Common myeloid progenitor, CD34-positive (primary cell): ENCODE measurements at places on chromosomes 6 and 20.

DNA sequence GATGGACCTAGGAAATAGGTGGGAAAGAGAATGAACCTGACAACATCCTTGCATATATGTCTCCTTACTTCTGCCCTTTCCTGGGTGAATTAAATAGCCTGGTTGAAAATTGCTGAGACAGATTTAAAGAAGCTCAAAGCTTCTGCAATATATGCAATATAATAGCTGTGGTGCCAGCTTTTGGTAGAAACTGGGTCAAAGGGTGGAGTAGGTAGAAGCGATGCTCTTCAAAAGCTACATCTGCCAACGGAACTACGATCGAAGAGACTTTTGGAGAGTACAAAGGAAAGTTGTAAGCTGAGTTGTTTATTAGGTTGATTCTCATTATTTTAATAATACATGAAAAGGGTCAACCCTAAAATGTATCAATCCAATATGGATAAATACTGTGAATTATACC is 22.8 kb upstream of the TTK start:
- DNase-seq: no peak

DNA sequence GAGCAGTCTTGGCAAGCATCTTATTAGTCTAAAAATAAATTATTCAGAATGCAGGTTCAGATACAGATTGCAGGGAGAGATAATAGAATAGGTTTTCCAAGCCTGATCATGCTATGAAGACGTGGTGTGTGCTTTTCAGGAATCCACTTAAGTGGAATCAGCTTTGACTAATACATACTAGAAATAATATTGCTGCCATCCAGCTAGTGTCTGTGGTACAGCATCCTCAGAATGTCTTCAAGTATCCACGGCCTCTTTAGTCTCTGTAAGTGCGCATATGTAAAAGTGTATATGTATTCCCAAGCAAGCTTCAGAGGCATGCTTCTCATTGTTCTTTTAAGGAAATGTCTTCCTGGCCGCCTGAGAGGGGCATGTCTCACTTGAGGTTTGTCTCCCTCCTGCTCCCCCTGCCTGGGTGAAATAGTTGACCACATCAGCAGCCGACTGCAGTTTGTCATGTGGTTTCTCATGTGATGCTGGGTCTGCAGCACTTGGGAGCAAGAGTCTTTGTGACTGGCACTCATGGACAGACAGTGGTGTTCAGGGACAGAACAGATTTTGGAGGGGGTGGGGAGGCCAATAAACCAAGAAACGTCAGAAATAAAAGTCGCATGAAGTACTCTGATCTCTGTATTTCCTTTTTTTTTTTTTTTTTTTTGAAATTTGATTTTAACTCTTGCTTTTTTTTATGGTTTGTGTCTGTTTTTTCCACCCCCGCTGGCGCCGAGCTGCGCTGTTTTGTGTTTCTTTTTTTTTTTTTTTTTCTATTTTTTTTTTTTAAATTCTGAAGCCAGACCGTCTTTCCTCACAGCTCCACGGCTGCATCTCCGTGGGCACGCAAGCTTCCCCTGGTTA is 150.8 kb downstream of the PRL start:
- peak; percentile 81 for DNase-seq

- peak; percentile 90 for DNase-seq
Measured at GRCh38 chr20:51687108-51687507, 81.1 kb downstream of the ATP9A start.

DNA sequence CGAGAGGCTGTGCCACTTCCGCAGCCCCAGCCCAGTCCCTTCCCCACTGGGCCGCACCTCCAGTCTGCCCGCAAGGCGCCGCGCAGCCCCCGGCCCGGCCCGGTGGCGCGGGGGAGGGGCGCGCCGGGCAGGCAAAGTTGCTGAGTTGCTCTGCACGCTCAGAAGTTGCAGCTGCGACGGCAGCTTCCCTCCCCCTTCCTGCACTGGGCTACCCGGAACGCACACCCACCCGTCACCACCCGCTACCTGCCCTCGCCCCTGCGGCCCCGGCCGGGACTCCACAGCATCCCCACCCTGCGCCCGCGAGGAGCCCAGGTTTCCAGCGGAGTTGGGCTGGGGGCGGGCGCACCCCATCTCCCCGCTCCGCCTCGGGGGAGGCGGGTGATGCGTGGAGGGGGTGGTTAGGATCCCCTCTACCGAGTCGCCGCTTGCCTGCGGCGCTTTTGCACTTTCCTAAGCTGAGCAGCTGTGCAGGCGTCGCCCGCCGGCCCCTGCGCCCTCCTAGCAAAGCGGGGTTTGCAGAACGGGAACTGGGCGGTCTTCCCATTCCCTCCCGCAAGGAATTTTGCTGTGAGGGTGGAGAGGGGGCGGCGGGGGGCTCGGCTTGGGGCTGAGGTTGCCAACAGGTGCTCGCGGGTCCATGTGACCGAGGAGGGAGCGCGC is 55.9 kb upstream of the RREB1 start:
- peak; percentile 91 for DNase-seq

GRCh38 chr20:57804470-57805250 is 94.8 kb upstream of the PMEPA1 start:
- DNase-seq: no peak

DNA sequence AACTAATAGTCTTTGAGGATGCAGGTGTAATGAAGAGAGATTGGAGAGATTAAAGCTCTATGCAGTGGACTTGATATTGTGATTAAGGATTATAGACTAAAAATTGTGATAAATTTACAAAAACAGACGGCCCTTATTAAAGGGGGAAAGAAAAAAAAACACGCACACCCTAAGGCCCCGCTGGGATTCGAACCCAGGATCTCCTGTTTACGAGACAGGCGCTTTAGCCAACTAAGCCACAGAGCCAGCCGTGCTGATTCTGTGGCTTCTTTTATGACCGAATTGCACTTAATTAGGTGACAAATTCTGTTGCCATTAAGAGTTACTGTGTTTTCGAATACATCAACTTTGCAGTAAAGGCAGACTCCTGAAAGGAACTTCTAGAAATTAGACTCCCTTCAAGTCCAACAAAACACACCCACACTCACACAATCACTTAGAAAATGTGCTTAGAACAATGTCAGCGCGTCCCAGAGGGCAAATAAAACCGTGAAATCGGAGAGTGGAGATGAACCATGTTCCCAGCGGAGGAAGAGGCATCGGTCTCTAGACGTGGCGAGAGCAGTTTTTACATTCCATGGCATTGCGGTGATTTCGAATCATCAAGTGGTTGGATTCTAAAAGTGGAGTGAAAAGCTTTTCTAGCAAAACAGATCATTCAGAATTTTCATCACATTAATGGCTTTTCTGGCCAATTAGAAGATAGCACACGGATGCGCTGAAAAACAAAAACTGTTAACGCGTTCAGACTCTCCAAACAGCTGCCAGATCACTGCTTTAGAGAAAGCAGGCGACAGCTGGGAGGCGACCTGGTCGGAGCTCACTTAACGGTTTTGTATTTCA is 122.6 kb downstream of the GPX5 start:
- DNase-seq: peak; percentile 78

DNA sequence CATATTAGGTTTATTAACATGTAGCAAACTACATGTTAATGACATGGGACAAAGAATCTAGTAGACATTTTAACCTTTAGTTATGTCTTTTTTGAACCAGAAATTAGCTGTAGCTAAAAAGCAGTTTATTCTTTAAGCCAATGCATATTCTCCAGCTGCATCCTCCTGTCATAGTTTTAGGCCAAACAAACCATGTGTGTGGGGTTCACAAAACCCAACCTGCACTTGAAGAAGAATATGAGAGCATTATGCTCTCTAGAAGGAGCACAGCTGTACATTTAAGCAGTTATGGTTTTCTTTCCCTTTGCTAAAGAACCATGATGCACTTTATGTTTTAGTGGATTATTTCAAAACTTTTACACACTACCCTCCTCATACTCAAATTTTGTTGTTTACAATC is 46.2 kb downstream of the AKIRIN2 start:
- peak; percentile 48 for DNase-seq

DNA sequence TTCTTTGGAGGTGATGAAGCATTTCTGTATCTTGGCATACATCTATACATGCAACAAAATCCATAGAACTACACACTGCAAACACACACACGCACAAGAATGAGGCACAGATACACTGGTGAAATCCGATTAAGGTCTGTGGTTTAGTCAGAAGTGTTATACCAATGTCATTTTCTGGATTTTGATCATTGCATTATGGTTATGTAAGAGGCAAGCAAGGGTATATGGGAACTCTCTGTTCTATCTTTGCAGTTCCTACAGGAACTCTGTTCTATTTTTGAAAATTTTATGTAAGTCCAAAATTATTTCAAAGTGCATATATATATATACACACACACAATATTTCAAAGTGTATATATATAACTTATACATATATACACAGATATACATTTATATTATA is 101.7 kb downstream of the SYNDIG1 start:
- DNase-seq: no peak

GRCh38 chr6:53811746-53812145 is 16.9 kb downstream of the LRRC1 start:
- DNase-seq: no peak
